CD8-positive, alpha-beta memory T cell (primary cell): ENCODE measurements at places on chromosomes 16 and 17. TPM values are rescaled to one million over a fixed set of nuclear protein-coding genes. Genes with fewer than 3 reads are reported as not detected.

The MARCHF10 gene
- 0.86 TPM for polyA plus RNA-seq

The TBX4 gene
- polyA plus RNA-seq, result not detected

The CD300E gene
- polyA plus RNA-seq, result not detected

The DNAH2 gene
- not detected for polyA plus RNA-seq

The CES3 gene
- not detected for polyA plus RNA-seq

The EMC6 gene
- polyA plus RNA-seq, result 119 TPM

The PRR29 gene
- 4.1 TPM for polyA plus RNA-seq

The CHST6 gene
- polyA plus RNA-seq, result not detected

The GUCY2D gene
- polyA plus RNA-seq, result 0.22 TPM

The NOXO1 gene
- not detected for polyA plus RNA-seq

The TMEM94 gene
- polyA plus RNA-seq, result 18.8 TPM

The MRTFB gene
- 6.5 TPM for polyA plus RNA-seq

The ZFP90 gene
- 24.0 TPM for polyA plus RNA-seq

The MMP28 gene
- polyA plus RNA-seq, result not detected

The OR1F1 gene
- not detected for polyA plus RNA-seq

The TBC1D3I gene
- not detected for polyA plus RNA-seq

The ITGAX gene
- 0.46 TPM for polyA plus RNA-seq

The GCGR gene
- not detected for polyA plus RNA-seq

The KRTAP9-2 gene
- polyA plus RNA-seq, result not detected

The MYH2 gene
- polyA plus RNA-seq, result not detected

The PROCA1 gene
- polyA plus RNA-seq, result 1.2 TPM

The SMIM5 gene
- 0.13 TPM for polyA plus RNA-seq

The VAT1L gene
- not detected for polyA plus RNA-seq

The CSH2 gene
- not detected for polyA plus RNA-seq

The SRRM2 gene
- polyA plus RNA-seq, result 130 TPM

The PRSS33 gene
- not detected for polyA plus RNA-seq

The EPOP gene
- polyA plus RNA-seq, result 0.10 TPM

The OR2C1 gene
- 0.15 TPM for polyA plus RNA-seq

The ADAP2 gene
- polyA plus RNA-seq, result not detected

The UTS2R gene
- not detected for polyA plus RNA-seq

The USH1G gene
- not detected for polyA plus RNA-seq

The TIGD7 gene
- 4.9 TPM for polyA plus RNA-seq

The C16orf86 gene
- polyA plus RNA-seq, result 2.7 TPM

The KAT2A gene
- polyA plus RNA-seq, result 8.5 TPM

The PGAP6 gene
- polyA plus RNA-seq, result 23.1 TPM

The DGKE gene
- polyA plus RNA-seq, result 4.9 TPM

The HID1 gene
- polyA plus RNA-seq, result 5.2 TPM

The ZPBP2 gene
- polyA plus RNA-seq, result 0.09 TPM

The CCL8 gene
- polyA plus RNA-seq, result not detected

The CCL7 gene
- polyA plus RNA-seq, result not detected

The DHRS7C gene
- not detected for polyA plus RNA-seq

The KPNA2 gene
- polyA plus RNA-seq, result 24.3 TPM

The HOXB3 gene
- polyA plus RNA-seq, result 0.10 TPM

The MAP2K4 gene
- polyA plus RNA-seq, result 30.3 TPM

The C1QTNF1 gene
- polyA plus RNA-seq, result not detected

The ETV4 gene
- polyA plus RNA-seq, result 0.09 TPM
